Midbrain (tissue), 1 donor: ENCODE measurements at places on chromosomes 6 and 20.

- DNase-seq = no peak
These were observed 245.2 kb downstream of the PHACTR1 start for GRCh38 chr6:12961761-12962160.

DNA sequence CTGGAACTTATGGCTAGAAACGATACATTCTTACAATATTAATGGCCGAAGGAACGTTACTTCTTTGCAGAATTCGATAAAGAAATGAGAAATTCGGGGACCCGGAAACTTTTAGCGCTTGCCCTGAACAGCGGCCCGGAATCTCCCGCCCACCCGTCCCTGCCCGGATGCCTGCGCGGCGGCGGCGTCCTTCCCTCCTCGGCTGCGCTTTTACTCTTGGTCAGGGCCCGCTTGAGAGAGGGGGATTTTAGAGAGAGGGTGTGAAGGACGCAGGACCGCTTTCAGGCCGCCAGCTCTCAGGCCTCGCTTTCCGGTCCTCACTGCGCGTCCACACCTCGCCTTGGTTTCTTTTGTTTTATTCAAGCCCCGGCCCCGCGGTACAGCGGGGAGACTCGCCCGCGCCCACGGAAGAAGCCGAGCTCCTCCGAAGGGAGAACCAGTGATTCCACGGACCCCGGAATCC, 243.7 kb downstream of the ARID1B start:
- no peak for DNase-seq

GRCh38 chr20:35368666-35369423, 42.9 kb downstream of the UQCC1 start:
- peak; percentile 76 for DNase-seq

DNA sequence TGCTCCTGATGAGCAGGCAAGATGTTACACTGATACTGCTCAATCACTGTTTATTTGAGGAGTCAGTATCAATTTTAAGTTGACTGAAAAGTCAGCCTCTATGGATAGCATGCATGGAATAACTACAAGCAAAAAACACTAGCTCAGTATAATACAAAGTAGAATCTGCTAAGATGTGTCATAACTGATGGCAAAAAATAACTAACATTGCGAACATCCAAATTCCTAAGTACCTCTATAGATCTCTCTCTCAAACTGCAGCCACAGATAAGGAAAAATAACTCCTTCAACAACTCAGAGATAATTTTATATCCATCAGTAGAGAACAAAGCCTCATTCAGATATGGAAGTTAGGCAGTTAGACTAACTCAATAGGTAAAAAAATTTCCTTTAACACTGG, 16.3 kb downstream of the HDAC2 start:
- no peak for DNase-seq

- peak; percentile 24 for DNase-seq
These were observed 48.8 kb downstream of the DST start for GRCh38 chr6:56593801-56594318.

GRCh38 chr6:136307351-136307750, 17.7 kb upstream of the BCLAF1 start:
- DNase-seq = no peak

DNA sequence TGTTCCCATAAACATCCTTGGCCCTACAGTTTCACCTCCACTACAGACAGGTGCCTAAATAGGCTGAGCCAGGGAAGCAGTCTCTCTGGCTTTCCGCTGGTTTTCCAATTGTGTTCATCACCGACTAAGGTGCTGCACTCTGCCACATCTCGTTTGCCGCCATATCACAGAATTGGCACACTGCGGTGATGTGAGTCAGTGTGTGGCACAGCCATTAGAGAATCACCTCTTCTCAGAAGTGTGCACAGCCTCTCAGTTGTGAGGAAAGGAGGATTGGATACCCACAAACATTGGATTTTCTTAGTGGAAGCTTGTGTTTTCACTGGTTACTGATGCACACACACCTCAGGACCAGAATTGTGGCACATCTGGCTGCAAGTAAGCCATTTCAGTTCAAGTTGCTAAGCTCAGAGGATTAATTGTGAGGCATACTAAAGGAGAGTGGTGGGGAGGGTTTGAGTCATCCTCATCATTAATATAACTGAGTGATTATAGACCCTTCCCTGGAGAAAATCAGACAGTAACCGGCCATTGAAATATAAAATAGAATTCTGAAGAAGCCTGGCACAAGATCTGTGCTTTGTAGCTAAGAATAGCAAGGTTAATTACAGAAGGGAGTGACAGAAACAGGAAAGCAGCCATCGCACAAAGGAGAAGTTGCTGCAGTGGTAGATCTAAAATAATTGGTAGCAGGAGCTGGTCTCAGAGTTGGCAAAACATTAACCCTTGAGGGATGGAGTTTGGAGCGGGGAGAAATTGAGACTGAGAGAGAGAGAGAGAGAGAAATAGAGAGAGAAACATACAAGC, 506.9 kb downstream of the LMBRD1 start:
- DNase-seq = no peak

DNA sequence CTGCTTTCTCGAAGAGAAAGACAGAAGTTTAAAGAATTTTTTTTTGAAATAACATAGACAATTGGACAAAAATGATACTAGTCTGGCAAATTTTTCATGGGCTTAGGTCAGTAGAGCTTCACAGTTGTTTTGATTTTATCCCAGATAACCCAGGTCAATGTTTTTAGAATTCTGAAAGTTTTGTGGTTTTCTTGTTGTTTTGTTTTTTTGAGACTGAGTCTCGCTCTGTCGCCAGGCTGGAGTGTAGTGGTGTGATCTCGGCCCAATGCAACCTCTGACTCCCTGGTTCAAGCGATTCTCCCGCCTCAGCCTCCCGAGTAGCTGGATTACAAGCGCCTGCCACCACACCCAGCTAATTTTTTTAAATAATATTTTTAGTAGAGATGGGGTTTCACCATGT, 22.8 kb downstream of the KIF13A start:
- no peak for DNase-seq

- no peak for DNase-seq
These were observed 107.2 kb upstream of the BTBD3 start for GRCh38 chr20:11810311-11811083.

DNA sequence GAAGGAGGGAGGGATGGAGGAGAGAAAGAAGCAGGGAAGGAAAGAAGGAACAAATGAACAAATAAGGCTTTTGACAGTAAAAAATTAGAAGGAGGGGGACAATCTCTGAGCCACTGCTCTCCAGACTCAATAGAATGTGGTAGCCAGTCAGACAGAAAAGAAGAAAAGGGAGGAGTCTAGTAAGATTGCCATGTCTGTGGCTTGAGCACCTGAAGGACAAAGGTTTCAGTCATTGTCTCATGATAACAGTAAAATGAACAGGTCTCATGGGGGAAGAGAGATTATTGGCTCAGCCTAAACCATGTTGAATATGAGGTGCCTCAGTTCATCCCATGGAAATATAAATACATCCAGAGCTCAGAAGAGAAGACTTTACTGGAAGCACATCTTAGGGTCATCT, 14.0 kb upstream of the LOC128125822 start:
- DNase-seq = no peak

- DNase-seq = no peak
These were observed 64.8 kb downstream of the FAM50B start for GRCh38 chr6:3913958-3914337.

DNA sequence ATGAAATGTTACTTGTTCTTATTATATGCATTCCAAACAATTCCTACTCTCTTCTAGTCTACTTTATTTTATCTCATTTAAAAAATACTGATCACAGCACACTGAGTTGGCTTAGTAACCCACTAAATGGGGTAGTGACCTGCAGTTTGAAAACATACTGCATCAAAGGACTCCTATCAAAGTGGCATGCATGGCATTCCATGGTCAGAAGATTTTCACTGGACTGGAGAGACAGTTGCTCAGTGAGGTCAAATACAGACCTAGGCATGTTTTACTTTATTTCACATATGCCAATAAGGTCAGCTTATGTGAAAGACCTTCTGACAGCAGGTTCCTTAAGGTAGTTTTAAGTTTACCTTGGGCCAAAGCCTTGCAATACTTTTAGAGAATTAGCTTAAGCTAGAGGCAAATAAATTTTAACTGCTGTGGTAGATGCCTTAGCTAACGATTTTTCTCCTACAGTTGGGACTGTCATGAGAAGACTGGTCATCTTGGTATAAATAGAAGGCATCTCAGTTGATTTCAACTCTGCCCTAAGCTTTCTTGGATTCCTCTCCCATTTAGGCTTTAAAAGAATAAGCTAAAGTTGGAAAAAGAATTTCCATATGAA, 35.1 kb downstream of the TPD52L1 start:
- no peak for DNase-seq

DNA sequence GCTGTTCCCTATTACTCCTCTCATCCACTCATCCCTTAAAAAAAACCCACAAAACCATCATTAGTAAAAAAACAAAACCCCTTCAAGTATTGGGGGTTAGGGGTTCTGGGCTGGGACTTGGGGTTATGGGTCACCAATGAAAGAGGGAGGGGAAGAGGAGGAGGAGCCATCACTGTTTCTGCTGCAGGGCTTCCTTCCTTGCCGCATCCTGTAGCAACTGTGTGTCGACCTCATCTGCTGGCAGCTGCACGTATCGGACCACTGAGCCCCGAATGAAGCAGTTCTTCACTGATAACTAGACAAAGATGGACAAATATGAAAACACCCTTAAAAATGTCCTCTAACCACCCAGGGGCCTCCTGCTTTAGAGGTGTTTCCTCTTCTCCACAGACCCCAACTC, 2.0 kb upstream of the VARS1 start:
- no peak for DNase-seq

DNA sequence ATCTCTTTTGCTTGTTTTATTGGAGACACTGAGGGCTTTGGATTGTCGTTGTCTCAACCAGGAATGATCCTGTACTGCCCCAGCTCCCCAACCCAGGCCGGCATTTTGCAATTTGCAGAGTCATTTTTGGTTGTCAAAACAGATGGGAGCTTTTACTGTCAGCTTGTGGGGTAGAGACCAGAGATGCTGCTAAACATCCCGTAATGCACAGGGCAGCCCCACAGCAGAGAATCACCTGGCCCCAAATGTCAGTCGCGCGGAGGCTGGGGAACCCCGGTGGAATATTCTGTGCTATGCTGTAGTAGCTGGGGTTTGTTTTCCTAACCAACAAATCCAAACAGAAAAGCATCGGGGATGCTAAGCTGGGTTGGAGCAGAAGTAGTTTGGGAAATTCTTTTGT, 99.7 kb downstream of the TSHZ2 start:
- no peak for DNase-seq

DNA sequence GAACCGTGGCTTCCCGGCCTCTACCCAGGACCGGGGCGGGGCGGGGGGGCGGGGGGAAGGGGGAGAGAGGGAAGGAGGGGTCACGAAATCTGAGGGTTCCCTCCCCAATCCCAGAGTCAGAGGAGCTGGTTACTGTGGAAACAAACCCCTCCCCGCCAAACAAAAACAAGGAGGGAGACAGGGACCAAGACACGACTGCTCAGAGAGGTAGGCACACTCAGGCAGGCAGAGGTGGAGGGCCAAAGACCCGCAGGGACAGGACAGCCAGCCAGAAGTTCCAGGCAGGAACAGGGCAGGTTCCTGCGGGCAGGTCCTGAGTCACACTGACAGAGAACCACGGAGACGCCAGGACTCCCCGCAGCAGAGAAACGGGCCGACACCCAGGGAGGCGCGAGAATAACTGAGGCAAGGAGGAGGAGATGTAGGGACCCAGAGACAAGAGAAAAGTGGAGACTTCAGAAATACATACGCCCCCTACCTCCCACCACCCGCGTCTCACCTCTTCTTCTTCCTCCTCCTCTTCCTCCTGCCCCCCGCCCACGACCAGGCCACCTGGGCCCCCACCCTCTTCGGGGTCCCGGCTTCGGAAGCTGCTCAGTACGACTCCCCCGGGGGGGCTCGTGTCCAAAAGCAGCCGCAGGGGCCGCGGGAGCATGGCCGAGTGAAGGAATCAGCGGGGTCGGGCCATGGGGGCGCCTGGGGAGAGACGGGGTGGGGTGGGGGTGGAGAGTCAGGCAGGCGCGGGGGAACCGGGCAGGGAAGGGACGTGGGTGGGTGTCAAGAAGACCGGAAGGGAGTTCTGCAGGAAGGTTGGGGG, 578 bp downstream of the RGL2 start:
- DNase-seq = no peak

- peak; percentile 26 for DNase-seq
These were observed 346.3 kb downstream of the BMP2 start for GRCh38 chr20:7113577-7114466.

- DNase-seq = no peak
These were observed 107.1 kb downstream of the SCAF8 start for GRCh38 chr6:154840363-154840762.
